ENCODE measurements at places on chromosomes 4 and X.

- DNase-seq, result no peak
Measured at GRCh38 chr4:95296052-95296451, 252.7 kb downstream of the UNC5C start.

DNA sequence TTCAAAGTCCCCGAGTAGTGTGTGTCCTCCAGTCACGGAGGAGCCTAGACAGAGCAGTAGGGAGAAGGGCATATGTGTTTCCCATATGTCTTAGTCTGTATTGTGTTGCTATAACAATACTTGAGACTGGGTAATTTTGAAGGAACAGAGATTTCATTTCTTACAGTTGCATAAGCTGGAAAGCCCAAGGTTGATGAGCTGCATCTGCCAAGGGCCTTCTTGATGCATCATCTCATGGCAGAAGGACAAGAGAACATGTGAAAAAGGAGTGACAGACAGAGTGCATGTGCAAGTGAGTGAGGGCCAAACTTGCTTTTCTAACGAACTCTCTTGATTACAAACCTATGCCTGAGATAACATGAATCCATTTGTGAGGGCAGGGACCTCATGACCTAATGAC, 243.4 kb downstream of the ARHGAP10 start:
- DNase-seq, result no peak

DNA sequence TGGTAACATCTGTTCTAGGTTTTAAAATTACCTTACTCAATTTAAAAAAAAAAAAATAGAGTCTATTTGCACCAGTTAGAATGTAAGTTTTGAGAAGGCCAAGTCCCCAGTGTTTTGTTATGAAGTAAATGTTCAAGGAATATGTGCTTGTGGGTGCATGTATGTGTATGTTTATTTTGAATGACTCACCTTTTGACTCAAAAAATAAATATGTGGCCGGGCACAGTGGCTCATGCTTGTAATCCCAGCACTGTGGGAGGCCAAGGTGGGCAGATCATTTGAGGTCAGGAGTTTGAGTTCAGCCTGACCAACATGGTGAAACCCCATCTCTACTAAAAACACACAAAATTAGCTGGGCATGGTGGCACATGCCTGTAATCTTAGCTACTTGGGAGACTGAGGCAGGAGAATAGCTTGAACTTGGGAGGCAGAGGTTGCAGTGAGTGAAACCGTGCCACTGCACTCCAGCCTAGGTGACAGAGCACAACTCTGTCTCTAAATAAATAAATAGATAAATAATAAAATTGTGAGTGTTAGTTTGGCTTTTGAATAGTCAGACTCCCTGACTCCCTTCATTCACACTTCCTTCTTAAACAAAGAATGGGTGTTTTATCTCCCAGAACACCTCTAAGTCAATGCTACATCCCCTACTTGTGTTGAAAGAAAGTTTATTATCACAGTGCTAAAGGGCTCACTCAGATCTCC, 511.3 kb upstream of the PCDH7 start:
- DNase-seq, result no peak

DNA sequence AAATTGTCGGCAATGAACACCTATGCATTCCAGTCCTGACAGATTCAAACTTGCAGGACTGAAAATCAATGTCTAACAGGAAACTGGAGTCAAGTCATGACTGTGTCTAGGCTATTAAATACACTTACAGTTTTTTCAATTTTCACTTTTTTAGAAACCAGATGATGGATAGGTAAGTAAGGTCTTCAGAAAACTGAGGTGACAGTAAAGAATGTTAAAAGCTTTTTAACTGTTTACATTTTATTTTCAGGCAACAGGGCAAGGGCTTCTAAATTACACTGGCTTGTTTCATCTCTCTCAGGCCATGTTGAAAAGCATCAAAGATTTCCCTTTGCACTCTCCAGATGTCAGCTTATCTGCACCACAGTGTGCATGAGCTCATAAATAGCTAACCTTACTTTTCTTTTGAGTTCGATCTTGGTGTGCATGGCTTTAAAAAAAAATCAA, 65.2 kb downstream of the SEC24D start:
- DNase-seq, result no peak

DNA sequence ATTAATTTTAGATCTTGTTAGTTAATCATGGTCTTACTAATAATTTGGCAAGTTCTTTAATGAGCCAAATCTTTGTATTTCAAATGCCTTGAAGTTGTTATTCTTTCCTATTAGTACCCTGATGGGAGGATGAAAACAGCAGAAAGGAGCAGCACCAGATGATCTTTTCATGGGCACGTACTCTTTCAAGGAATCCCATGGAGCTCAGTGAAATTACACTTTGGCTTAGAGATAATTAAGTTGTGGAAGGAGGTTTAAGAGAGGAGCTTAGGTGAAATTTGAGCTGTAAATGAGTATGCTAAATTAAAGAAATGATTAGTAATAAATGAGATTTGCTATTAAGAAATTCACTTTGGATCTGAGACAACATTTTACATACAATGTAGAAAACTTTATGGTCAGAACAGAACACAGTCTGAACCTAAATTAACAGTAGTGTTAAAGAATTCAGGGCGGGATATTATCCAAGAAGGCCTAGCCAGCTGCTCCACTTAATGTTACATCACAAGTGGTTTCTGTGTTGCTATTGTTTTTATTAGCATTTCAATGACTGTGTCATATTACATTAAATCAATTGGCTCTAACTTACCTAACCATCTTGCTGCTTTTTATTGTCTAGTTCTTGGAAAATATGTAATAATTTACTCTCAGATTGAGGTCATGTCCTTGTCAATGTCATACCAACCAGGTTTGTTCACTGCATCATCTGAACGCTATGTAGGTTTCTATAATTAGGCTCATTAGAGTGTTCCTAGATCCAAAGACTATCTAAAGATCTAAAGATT, 3.9 kb downstream of the MTHFD2L start:
- DNase-seq, result no peak

- no peak for DNase-seq
Measured at GRCh38 chrX:136048446-136048845, 63.2 kb downstream of the SLC9A6 start.

DNA sequence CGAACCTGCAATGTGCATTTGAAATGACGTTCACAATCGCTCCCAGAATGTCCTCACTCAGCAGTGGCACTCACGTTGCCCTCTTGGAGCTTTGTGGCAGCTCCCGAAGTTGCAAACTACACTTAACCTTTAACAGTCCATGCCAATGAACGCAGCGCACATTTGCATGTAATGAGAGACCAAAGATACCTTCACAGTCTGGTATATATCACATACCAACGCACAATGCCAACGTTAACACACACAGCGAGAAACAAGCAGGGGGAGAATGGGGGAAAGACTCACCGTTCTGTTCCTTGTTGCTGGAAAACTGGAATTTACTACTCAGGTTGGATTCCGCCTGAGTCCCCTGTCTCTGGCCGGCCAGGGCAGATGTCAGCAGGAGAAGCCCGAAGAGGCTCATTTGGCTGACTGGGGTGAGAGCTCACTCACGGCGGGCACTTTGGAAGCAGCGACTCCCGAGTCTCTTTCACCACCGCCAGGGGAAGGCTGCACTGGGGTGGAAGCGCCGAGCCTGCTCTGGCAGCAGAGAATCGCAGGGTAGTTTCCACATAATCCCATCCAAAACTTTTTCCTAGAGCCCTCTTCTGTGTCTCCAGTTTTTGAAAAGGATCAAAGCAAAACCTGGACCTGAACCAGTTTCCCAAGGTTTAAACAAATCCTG, 966 bp downstream of the PDGFC start:
- peak; percentile 74 for DNase-seq

DNA sequence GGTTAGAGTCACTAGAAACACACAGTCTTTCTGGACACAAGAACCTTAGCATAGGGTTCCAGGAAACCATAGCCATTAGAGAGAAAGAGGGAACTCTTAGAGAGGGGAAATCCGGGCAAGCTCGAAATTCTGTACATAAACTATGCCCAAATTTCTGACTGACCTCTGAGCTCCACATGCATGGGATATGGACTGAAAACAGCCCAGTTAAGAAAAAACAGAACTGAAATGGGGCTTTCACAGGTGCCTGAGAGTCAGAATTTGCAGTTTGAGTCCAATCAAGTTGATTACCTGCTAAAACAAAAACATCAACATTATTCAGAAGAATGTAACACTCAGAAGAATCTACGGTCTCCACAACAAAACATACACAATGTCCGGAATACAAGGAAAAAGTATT, 13.1 kb downstream of the DCHS2 start:
- no peak for DNase-seq
